NCI-H748 treated with DMSO at 0.1 percent for 48 hours (cell line): ENCODE measurements at places on chromosomes 5 and 9.

GRCh38 chr5:120567921-120568320 is 103.8 kb downstream of the PRR16 start:
- DNase-seq: no peak

DNA sequence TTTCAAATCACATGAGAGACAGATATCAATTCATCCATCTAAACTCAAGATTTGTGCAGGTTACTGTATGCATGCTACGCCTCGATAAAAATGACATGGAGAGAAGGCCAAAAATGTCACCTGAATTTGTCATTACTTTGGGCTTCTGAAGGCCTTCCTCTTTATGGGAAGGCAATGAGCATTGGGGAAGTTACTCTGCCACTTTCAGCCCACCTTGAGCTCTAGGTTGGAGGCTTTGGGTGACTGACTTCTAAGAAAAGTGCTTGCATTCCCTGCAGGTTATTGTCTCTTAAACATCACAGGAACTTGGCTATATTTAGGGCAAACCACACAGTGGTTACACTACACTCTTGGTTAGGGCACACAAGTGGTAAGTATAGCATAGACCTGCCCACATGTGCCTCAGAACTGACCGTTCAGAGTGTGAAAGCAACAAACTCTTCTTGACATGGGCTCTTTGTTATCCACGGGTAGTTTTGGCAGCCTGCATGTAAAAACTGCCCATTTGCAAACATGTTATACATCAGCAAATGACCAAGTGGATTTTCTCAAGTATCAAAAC is 169.5 kb downstream of the ZNF608 start:
- DNase-seq: no peak

DNA sequence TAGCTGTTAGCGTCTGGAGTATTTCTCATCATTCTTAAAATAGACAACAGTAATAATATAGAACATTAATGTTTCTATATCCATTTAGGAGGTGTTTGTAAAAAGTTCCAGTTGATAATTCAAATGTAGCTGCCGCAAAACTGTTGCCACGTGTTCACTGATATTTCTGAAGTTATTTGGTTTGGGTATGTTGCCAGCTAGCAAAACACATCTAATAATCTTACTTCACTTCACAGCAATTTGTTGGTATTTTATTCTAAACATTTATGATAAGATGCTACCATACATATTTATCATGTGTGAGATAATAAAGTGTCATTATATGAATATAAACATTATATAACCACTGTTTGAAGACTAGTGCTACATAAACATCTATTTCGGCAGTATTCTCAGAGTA is 101.6 kb downstream of the CDH12 start:
- no peak for DNase-seq

DNA sequence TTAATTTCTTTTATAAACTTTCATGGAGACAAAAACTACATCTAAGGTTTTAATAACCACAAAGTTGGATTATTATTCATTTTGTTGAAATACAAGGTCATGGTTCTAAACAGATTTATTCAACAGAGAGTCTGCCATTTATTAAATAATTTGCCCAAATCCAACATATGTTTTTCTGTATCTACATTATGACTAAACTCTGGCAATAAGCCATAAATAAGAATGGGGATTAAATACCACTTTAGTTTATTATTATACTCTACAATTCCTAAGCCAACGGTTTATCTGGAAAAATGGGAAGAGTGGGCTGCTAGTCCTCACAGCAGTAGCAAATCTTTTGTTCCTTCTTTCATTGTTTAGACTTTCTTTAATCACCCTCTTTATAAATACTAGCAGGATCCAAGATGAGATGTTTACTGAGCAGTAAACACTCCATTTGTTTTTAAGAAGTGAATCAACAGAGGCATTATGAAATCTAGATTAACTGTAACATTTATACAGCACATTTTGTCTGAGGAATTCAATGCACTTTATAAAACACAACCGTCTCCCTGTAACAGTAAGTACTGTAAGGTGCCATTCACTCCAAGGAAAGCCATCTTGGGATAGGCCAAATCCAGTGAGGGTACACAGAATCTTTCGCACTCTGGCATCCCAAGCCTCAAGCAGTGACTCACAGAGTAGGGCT is 89.7 kb downstream of the DROSHA start:
- no peak for DNase-seq

GRCh38 chr5:55037046-55037771 is 13.2 kb downstream of the GZMK start:
- no peak for DNase-seq
